ENCODE measurements at places on chromosomes 12 and 14. TPM values are rescaled to one million over a fixed set of nuclear protein-coding genes. Genes with fewer than 3 reads are reported as not detected.
A peak's percentile ranks its signal among the peaks of the same experiment; 100 is the strongest.

DNA sequence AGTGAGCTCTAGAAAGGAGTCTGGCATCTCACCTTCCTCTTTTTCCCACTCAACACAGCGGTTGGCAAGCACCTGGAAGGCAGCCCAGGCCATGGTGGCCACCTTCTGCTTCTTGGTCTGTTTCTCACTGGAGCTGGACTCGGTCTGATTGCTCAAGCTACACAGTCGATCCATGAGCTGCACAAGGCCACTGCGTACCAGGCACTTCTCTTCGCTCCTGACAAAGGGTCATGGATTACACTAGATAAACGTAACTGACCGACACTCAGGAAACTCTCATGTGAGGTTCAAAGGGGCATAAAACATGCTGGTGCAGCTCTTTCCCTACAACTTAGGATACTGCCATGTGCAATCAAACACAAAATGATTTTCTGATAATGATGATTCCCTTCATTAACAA, 113.7 kb downstream of the TRAFD1 start:
- H3K27me3 ChIP-seq, result no peaks in the 10 kb centered on the region
- H3K36me3 ChIP-seq, result peaks cover 6% of the 10 kb centered on the region
- no peak overlapping the region for H3K4me3 ChIP-seq
- no peak for DNase-seq

GRCh38 chr12:120944645-120945217, 33.6 kb upstream of the HNF1A start:
- no peaks in the 10 kb centered on the region for H3K27me3 ChIP-seq
- no peaks in the 10 kb centered on the region for H3K4me1 ChIP-seq
- DNase-seq, result peak; percentile 45
- H3K4me3 ChIP-seq, result no peak overlapping the region
- H3K27ac ChIP-seq, result no peak overlapping the region

- no peaks in the 10 kb centered on the region for H3K27me3 ChIP-seq
- H3K4me1 ChIP-seq, result no peaks in the 10 kb centered on the region
- H3K36me3 ChIP-seq, result peaks cover 5% of the 10 kb centered on the region
- DNase-seq, result no peak
Measured at GRCh38 chr12:71655495-71655894, 8.2 kb downstream of the ZFC3H1 start.

GRCh38 chr14:52590318-52590717, 37.7 kb downstream of the GPR137C start:
- H3K4me1 ChIP-seq, result no peaks in the 10 kb centered on the region
- H3K36me3 ChIP-seq, result no peaks in the 10 kb centered on the region
- H3K27ac ChIP-seq, result no peak overlapping the region

GRCh38 chr14:99030454-99030853, 241.5 kb downstream of the BCL11B start:
- no peaks in the 10 kb centered on the region for H3K4me1 ChIP-seq
- H3K4me3 ChIP-seq, result no peak overlapping the region
- H3K36me3 ChIP-seq, result no peaks in the 10 kb centered on the region
- DNase-seq, result no peak
- no peaks in the 10 kb centered on the region for H3K27me3 ChIP-seq

Gene DPPA3
- polyA plus RNA-seq, result not detected

Gene IL23A
- polyA plus RNA-seq, result not detected

GRCh38 chr12:49866859-49867569, 24.1 kb upstream of the BCDIN3D start:
- peak overlapping the region; percentile 2 for H3K4me3 ChIP-seq
- no peak overlapping the region for H3K27ac ChIP-seq
- no peaks in the 10 kb centered on the region for H3K27me3 ChIP-seq
- peaks cover 2% of the 10 kb centered on the region for H3K4me1 ChIP-seq

Gene KRT2
- not detected for polyA plus RNA-seq

- H3K36me3 ChIP-seq, result no peaks in the 10 kb centered on the region
- no peak overlapping the region for H3K4me3 ChIP-seq
- H3K27me3 ChIP-seq, result no peaks in the 10 kb centered on the region
- H3K27ac ChIP-seq, result no peak overlapping the region
Measured at GRCh38 chr12:63841571-63841970, 2.9 kb upstream of the SRGAP1 start.

DNA sequence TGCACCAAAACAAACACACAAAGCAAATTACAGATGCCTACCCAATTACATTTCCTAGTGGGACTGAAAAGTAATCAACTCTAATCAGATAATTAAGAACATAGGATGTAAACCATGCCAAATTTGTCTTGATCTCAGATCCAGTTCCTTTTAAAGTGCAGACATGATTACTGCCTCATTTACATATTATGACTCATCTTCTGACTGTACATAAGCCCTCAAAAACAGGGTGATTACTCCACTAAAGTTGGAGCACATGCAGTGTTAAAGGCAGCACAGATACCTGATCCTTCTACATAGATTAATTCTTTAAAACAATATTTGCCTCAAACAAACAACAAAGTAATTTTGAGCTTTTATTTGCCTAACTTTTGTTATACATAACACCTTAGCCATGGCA, 337.2 kb downstream of the RPS29 start:
- no peak for DNase-seq
- H3K4me3 ChIP-seq, result no peak overlapping the region
- no peaks in the 10 kb centered on the region for H3K27me3 ChIP-seq
- no peaks in the 10 kb centered on the region for H3K36me3 ChIP-seq
- H3K27ac ChIP-seq, result no peak overlapping the region

GRCh38 chr14:91149462-91149861, 35.6 kb downstream of the DGLUCY start:
- no peak overlapping the region for H3K4me3 ChIP-seq
- H3K27me3 ChIP-seq, result no peaks in the 10 kb centered on the region
- peaks cover 22% of the 10 kb centered on the region for H3K36me3 ChIP-seq
- peak overlapping the region; percentile 19 for H3K27ac ChIP-seq
- DNase-seq, result no peak
- H3K4me1 ChIP-seq, result peaks cover 10% of the 10 kb centered on the region

Gene IAPP
- not detected for polyA plus RNA-seq

Gene LIMA1
- polyA plus RNA-seq, result 43.1 TPM

DNA sequence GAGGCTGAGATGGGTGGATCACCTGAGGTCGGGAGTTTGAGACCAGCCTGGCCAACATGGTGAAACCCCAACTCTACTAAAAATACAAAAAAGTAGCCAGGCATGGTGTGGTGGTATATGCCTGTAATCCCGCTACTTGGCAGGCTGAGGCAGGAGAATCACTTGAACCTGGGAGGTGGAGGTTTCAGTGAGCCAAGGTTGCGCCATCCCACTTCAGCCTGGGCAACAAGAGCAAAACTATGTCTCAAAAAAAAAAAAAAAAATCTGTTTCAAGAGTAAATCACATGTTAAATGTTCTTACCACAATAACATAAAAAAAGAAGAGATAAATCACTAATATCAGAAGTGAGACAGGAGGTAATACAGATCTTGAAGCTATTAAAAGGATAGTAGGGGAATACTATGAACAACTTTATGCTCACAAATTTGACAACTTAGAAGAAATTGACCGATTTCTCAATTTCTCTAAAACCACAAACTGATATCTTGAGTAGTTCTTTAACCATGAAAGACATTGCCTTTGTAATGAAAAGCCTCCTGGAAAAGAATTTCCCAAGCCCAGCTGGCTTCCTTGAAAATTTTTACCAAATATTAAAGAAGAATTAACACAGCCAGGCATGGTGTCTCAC, 37.7 kb downstream of the TAOK3 start:
- no peak overlapping the region for H3K4me3 ChIP-seq
- no peak for DNase-seq
- H3K27me3 ChIP-seq, result no peaks in the 10 kb centered on the region
- H3K4me1 ChIP-seq, result peaks cover under 1% of the 10 kb centered on the region

- peak; percentile 45 for DNase-seq
- peak overlapping the region; percentile 74 for H3K27ac ChIP-seq
- no peaks in the 10 kb centered on the region for H3K27me3 ChIP-seq
Measured at GRCh38 chr14:22847661-22848341, 11.4 kb downstream of the MMP14 start.

DNA sequence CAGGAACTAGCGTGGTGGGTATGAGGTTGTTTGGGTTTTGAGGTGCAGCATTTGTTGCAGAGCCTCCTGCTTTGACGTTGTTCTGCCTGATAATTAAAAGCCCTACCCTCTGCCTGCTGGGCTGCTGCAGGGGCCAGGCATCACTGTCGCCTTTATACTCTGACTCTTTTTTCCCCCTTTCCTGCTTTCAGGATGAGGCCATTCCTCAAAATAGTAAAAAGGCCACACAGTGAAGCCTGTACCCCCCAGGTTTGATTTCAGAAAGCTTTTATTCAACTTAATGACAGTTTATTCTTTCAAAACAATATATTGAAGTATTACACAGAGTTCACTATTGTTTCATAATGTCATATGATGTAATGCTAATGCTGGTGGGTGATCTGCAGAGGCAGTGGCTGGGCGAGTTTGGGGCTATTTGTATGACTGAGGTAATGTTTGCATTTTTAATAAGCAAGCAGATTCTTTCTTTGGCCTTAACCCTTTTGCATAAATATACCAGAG, 9.1 kb downstream of the BORCS5 start:
- no peak overlapping the region for H3K4me3 ChIP-seq
- no peaks in the 10 kb centered on the region for H3K36me3 ChIP-seq
- no peak for DNase-seq
- H3K27ac ChIP-seq, result no peak overlapping the region

- H3K36me3 ChIP-seq, result no peaks in the 10 kb centered on the region
- no peak overlapping the region for H3K27ac ChIP-seq
- H3K27me3 ChIP-seq, result no peaks in the 10 kb centered on the region
- no peaks in the 10 kb centered on the region for H3K4me1 ChIP-seq
Measured at GRCh38 chr12:110927546-110927945, 7.2 kb upstream of the MYL2 start.

- H3K27me3 ChIP-seq, result no peaks in the 10 kb centered on the region
- H3K4me3 ChIP-seq, result no peak overlapping the region
- H3K36me3 ChIP-seq, result no peaks in the 10 kb centered on the region
- H3K4me1 ChIP-seq, result no peaks in the 10 kb centered on the region
Measured at GRCh38 chr14:23864861-23865260, 88.7 kb upstream of the DHRS4 start.

- no peaks in the 10 kb centered on the region for H3K36me3 ChIP-seq
- no peaks in the 10 kb centered on the region for H3K27me3 ChIP-seq
- no peak for DNase-seq
Measured at GRCh38 chr12:97075934-97076630, 169.0 kb downstream of the NEDD1 start.

- DNase-seq, result no peak
- H3K4me1 ChIP-seq, result peaks cover 5% of the 10 kb centered on the region
- no peak overlapping the region for H3K4me3 ChIP-seq
- no peaks in the 10 kb centered on the region for H3K36me3 ChIP-seq
- H3K27ac ChIP-seq, result no peak overlapping the region
- H3K27me3 ChIP-seq, result no peaks in the 10 kb centered on the region
Measured at GRCh38 chr12:47931187-47931586, 26.4 kb upstream of the VDR start.

GRCh38 chr12:67655829-67656228, 7.3 kb downstream of the DYRK2 start:
- DNase-seq, result no peak
- peaks cover 3% of the 10 kb centered on the region for H3K36me3 ChIP-seq
- no peaks in the 10 kb centered on the region for H3K27me3 ChIP-seq
- no peak overlapping the region for H3K4me3 ChIP-seq
- H3K4me1 ChIP-seq, result peaks cover 4% of the 10 kb centered on the region
- no peak overlapping the region for H3K27ac ChIP-seq

DNA sequence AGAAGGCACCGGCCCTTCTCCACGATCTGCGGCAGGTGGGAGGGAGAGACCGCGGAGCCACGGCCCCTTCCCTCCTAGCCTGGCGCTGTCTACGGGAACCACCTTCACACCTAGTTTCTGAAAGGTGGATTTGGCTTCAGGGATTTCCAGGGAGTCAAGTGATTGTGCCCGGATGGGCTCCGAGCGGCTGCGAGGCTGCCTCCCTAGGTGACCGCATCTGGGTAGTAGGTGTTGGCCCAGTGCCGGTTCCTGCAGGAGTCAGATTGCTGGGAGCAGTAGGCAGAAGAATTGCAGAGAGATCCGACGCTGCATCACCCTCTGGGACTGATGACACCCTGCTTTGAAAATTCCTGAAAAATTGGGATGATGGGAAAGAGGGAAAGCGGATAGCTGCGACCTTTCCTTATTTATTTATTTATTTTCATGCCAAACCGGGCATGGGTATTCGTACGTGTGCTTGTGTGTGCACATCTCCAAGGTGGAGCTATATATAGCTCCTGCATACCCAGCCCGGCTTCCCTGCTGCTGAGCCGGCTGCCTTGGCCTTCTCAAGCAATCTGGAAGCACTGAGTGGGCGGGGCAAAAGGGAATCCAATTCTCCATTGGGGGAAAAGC, 1.1 kb downstream of the CNTN1 start:
- H3K27ac ChIP-seq, result no peak overlapping the region
- H3K27me3 ChIP-seq, result peaks cover 4% of the 10 kb centered on the region
- DNase-seq, result peak; percentile 36
- H3K4me3 ChIP-seq, result peak overlapping the region; percentile 73

DNA sequence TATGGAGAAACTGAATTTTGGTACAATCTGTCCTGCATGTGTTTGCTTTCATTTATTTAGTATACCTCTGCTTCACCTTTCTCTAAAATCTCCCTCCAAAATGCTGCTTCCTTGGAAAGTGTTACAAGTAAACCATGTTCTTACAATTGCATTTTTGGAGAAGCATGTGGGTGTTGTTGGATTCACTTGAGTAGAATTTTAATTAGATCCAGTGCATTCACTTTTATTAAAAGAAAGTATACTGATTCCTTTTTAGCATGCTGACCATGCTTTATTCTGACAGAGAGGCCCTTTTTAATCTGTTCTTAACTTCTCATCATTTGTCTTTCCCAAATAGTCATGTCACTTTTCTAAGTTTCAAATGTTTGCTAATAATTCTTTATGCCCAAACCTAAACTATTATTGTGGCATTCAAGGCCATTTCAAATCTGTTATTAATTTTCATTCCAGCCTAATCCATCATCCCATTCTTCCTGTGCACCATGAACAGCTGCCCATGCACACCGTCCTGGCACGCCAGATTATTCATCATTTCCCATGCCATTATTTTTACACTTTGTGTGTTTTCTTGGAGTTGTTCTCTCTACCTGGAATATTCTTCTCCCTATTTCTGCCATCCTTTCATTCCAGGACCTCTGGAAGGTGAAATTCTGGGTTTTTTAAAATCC, 90.7 kb downstream of the METTL25 start:
- DNase-seq, result no peak
- H3K4me1 ChIP-seq, result no peaks in the 10 kb centered on the region
- H3K36me3 ChIP-seq, result no peaks in the 10 kb centered on the region
- no peaks in the 10 kb centered on the region for H3K27me3 ChIP-seq

GRCh38 chr14:77980475-77981321, 180.8 kb downstream of the ADCK1 start:
- peak; percentile 79 for DNase-seq
- H3K36me3 ChIP-seq, result no peaks in the 10 kb centered on the region
- H3K4me3 ChIP-seq, result peak overlapping the region; percentile 51
- peak overlapping the region; percentile 3 for H3K27ac ChIP-seq

- H3K36me3 ChIP-seq, result peaks cover 3% of the 10 kb centered on the region
- no peak for DNase-seq
- no peaks in the 10 kb centered on the region for H3K27me3 ChIP-seq
- no peak overlapping the region for H3K27ac ChIP-seq
- H3K4me3 ChIP-seq, result no peak overlapping the region
Measured at GRCh38 chr12:112163471-112163991, 38.2 kb downstream of the TRAFD1 start.

Gene SSTR1
- 1.3 TPM for polyA plus RNA-seq

Gene PIWIL1
- 0.15 TPM for polyA plus RNA-seq

GRCh38 chr14:60642270-60643140, 6.8 kb downstream of the SIX1 start:
- H3K36me3 ChIP-seq, result no peaks in the 10 kb centered on the region
- H3K27me3 ChIP-seq, result peaks cover 58% of the 10 kb centered on the region
- no peak overlapping the region for H3K27ac ChIP-seq
- H3K4me1 ChIP-seq, result no peaks in the 10 kb centered on the region

Measured in kidney (tissue), 22 donors.